ENCODE measurements at places on chromosomes 16 and 17. TPM values are rescaled to one million over a fixed set of nuclear protein-coding genes. Genes with fewer than 3 reads are reported as not detected.
A peak's percentile ranks its signal among the peaks of the same experiment; 100 is the strongest.

- H3K27ac ChIP-seq, result no peak overlapping the region
- H3K27me3 ChIP-seq, result no peaks in the 10 kb centered on the region
- H3K4me1 ChIP-seq, result peaks cover 37% of the 10 kb centered on the region
- no peak for DNase-seq
- peaks cover 4% of the 10 kb centered on the region for H3K36me3 ChIP-seq
Measured at GRCh38 chr17:8155231-8155995, 3.2 kb upstream of the PER1 start.

- H3K27me3 ChIP-seq, result no peaks in the 10 kb centered on the region
- DNase-seq, result no peak
- H3K4me3 ChIP-seq, result peak overlapping the region; percentile 93
- H3K36me3 ChIP-seq, result peaks cover 21% of the 10 kb centered on the region
- peak overlapping the region; percentile 96 for H3K27ac ChIP-seq
Measured at GRCh38 chr17:7237761-7238419, 1.4 kb downstream of the PHF23 start.

Gene KRTAP1-5
- total RNA-seq, result not detected

GRCh38 chr17:60773552-60773951 lies 95.9 kb downstream of the BCAS3 start:
- H3K36me3 ChIP-seq, result peaks cover 1% of the 10 kb centered on the region
- H3K4me3 ChIP-seq, result no peak overlapping the region
- H3K27ac ChIP-seq, result no peak overlapping the region

Gene PRR15L
- total RNA-seq, result not detected

GRCh38 chr16:56589141-56590039 lies at the start of gene MT3:
Gene MT3, plus strand, starts transcription at chr16:56589528. Its CDS starts 63 bp downstream, at chr16:56589591.
- H3K36me3 ChIP-seq, result no peaks in the 10 kb centered on the region
- no peak for DNase-seq
- H3K4me1 ChIP-seq, result peaks cover 13% of the 10 kb centered on the region
- H3K4me3 ChIP-seq, result peak within 1 kb of the TSS; percentile 68

Gene SLC52A1
- total RNA-seq, result not detected

DNA sequence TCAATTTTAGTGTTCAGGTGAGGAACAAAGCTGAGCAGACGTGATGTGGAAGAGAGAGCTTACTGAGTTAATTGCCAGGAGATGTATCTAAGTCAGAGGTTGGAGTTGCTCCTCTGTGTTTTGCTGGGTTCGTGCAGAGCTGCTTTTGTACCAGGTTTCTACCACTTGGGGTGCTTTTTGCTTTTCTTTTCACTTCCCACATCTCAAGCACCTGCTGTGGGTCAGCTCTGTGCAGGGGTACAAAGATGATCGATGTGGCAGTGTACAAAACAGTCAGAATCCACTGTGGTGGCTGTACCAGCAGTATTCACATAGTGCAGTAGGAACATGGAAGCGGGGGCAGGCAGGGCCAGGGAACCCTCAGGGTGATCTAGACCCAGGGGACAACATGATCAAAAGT lies 14.8 kb downstream of the UNK start:
- peaks cover 7% of the 10 kb centered on the region for H3K36me3 ChIP-seq
- H3K4me3 ChIP-seq, result no peak overlapping the region

GRCh38 chr16:78748220-78748929 lies 648.9 kb downstream of the WWOX start:
- H3K4me3 ChIP-seq, result no peak overlapping the region
- peaks cover 14% of the 10 kb centered on the region for H3K4me1 ChIP-seq
- no peaks in the 10 kb centered on the region for H3K27me3 ChIP-seq
- H3K27ac ChIP-seq, result no peak overlapping the region

Gene CTRB2
- not detected for total RNA-seq

Gene FUS
- 231 TPM for total RNA-seq

DNA sequence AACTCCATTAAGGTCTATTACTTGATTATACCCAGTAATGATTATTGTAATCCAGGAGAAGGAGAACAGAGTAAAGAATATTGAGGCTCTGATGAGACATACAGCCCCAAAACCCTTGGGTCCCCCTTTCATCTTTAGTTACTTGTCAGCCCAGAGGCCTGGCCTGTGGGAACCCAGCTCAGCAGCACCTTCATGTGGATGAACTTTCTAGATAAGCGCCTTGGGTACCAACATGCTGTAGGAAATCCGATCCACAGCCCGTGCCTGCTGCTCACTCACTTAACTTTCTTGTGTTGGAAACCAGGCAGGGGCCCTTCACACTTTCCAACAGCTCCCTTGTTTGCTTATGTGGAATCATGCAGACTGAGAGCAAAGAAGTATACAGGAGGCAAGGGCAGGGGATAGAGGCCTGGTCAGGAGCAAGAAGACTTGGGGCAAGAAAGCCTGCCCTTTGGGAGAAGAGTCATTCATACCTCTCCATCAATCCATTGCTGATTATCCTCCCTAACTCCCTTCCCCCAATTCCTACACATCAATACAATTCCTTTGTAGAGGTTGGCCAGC lies 64.0 kb upstream of the SOX9 start:
- H3K27me3 ChIP-seq, result no peaks in the 10 kb centered on the region
- DNase-seq, result no peak
- no peaks in the 10 kb centered on the region for H3K36me3 ChIP-seq
- H3K4me1 ChIP-seq, result peaks cover 13% of the 10 kb centered on the region
- H3K4me3 ChIP-seq, result no peak overlapping the region

Data from chondrocyte (in vitro differentiated cells).